ENCODE measurements at places on chromosomes 3 and 15.

- no peak for DNase-seq
These were observed 7.8 kb upstream of the STAC start for GRCh38 chr3:36372534-36372935.

- DNase-seq = no peak
These were observed 147.4 kb upstream of the EPHA3 start for GRCh38 chr3:88960019-88960418.

GRCh38 chr15:100873029-100873677 lies 6.5 kb upstream of the ALDH1A3 start:
- peak; percentile 10 for DNase-seq

- DNase-seq = no peak
These were observed 50.0 kb downstream of the AMOTL2 start for GRCh38 chr3:134323966-134324962.

DNA sequence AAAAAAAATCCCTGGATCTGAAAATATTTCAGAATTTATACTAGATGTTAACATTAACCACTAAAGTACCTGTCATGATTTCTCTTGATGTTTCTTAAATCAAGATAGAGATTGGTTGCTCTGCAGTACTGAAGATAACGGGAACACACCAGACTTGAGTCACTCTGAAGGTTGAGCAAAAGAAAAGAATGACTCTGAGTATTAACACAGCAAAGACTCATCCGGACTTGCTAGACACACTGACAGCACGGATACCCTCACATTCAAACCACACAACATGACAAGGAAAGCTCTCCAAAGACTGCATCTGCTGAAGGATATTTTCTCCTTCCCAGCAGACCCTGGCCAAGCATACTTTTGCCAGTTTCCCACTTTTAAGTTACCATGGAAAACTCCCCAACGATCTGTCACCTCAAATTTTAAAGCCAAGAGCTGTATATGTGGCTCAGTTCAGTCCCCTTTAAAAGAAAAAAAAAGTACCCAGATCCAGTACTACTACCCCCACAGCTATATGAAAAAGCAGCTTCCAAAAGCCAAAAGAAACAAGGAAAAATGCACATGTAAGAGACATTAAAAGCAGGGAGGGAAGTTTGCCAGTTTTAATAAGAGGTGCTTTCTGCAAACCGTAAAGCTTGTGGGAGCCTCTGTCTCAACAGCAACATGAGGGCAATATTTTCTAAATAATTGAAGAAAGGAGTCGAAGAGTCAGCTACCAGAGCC lies 8.3 kb downstream of the EOGT start:
- no peak for DNase-seq

- DNase-seq = no peak
These were observed 393.2 kb downstream of the ERC2 start for GRCh38 chr3:56075089-56075488.

DNA sequence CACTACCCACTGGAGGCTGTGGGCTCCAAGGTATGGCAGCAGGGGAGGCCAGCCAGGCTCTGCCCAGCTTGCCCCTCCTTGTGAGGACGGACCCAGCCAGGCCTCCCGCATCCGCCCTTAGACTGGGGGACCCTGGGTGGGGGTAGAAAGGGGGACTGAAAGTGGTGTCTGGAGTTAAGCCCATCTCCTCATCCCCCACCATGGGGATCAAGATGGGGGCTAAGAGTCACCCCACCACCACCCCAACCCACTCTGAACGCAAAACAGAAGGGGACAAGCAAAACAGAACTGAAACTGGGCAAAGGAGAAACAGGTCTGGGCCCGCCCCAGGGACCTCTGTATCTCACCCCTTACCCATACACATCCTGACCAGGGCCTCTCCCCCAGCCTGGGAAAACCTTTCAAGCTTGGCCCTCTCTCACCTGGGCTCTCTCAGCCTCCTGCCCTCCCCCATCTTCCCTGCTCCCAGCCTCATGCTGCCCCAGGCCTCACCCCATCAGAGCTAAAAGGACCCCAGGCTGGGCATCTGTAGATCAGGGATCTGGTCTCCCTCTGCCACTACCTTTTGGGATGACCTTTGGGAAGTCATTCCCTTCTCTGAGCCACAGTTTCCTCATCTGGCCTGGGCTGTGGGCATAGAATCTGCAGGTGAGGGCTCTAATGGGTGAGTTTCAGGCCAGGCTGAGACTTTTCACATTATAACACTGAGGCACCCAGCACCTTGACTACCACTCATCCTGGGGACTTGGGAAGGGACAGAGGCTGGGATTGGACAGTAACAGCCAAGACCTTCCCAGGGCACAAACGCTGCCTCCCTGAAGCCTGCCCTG lies 30.0 kb upstream of the CYP11A1 start:
- no peak for DNase-seq

GRCh38 chr3:109336291-109336861 lies 970 bp downstream of the DPPA4 start:
- DNase-seq = no peak

DNA sequence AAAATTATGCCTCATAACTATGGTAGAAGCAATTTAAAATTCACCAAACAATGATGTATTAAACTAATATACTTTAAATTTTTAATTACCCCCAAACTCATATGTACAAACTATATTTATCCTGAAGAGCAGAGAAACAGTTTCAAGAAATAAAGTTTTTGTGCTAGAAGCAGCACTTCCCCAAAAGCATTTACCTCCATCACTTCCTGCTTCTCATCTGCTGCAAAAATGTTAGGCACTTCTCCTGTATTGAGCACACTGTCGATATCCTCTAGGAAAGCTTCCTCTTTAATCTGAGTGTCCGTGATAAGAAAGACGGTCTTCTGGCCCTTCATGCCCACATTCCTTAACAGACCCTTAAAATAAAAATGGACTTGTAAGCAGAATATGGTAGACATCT lies 101.5 kb upstream of the ASB14 start:
- no peak for DNase-seq

DNA sequence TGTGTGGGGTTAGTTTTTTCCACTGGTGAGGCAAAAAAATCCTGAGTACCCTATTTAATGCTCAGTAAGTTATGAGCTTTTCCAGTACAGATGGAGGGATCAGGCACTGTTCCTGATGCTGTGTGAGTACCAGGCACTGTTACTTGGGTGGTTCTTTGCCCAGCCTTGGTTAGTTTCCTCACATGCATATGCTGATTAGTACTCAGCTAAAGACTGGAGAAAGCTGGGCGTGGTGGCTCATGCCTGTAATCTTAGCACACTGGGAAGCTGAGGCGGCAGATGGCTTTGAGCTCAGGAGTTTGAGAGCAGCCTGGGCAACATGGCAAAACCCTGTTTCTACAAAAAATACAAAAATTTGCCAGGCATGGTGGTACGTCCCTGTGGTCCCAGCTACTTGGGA lies 210.3 kb upstream of the SGO1 start:
- DNase-seq = no peak

DNA sequence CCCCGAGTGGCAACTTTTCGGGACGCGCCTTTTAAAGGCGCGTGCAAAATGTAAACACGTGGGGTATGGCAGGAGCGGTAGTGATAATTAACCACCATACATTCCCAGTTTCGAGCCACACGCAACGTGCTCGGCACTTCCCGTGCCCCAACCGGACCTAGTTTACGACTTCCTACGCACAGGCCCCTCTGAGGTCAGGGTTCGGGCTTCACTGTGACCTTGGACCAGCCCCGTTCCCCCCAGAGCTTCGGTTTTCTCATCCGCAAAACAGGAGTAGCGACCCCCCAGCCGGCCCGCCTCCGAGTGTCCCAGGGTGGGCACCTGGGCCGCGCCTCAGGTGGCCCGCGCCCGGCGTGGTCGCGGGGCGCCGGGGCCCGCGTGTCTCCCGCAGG lies 451 bp downstream of the CHCHD4 start:
- DNase-seq = peak; percentile 31

DNA sequence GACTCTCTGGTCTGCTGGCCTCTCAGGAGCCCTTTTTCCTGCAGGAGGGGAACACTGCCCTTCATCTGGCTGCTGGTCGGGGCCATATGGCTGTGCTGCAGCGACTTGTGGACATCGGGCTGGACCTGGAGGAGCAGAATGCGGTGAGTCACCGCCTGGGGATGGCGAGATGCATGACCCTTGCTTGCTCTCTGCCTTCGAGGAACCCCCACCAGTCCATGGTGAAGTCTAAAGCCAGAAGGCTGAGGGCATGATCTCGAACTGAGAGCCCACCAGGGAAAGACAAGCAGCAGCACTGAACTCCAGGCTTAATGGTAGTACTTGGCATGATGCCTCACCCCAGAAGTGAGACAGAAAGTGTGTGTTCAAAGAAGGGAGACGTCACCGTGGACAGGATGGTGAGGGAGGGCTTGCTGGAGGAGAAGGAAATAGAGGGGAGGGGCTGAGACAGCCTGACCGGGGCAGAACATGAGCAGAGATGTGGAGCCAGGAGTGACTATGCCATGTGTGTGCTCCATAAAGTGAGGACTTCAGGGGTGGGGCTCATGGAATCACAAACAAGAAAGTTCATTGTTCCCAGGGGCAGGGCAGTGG lies 19.2 kb downstream of the ANKDD1A start:
- no peak for DNase-seq
